ENCODE measurements at places on chromosomes 6 and 20.

DNA sequence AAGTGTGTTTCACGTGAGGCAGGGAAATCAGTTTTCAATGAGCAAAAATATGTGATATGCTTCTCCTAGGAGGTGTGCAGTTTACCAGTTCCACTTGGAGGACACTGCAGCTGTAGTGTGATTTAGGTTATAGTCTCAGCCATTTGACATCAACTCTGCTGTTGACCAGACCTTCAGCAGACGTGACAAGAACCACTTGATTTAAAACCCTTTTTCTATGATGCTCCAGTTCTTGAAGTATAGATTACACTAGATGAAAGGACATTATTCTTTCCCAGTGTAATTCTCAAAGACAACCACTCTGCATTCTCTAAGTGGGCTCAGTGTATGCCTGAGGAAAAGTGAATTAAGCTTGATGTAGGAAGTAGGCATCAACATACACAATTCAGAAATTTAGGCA lies 480.8 kb downstream of the TBC1D32 start:
- no peak for DNase-seq

- DNase-seq = no peak
Measured at GRCh38 chr6:20879121-20879520, 344.9 kb downstream of the CDKAL1 start.

- no peak for DNase-seq
Measured at GRCh38 chr6:40906759-40907158, 132.3 kb downstream of the UNC5CL start.

DNA sequence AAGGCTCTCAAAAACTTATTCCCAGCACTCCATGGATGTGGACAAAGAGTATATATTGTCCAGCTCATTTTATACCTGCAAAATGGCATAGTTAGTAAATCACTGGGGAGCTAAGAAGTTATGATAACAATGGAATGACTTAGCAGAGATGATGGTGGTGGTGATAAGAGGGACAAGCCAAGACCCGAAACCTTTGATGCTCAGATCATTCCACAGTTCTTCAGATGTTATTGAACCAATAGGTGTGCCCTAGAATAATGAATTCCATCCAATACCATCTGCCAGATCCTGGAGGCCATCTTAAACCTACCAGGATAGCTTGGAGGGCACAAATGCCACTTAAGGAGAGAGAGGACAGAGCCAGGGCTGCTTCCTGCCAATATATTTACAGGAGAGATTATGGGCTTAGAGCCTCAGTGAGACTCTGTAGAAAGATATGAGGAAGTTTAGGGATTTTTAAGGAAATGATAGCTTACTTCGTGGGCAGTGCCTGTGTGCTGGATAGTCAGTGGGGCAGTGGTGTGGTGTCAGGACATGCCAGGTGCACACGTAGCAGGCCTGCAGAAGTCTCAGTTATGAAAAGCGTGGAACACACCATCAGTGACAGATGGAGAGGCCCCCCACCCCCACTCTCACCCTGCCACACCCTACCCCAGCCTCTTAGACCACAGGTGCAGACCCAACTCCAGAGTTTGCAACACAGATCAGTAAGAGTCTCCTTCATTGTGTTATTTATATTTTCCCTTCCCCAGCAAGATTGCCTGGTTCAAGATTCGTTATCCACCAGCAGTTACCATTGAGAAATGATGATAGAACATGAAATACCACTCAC lies 209.7 kb upstream of the SUPT3H start:
- no peak for DNase-seq

GRCh38 chr20:48335308-48336050 lies 492.3 kb downstream of the PREX1 start:
- no peak for DNase-seq

DNA sequence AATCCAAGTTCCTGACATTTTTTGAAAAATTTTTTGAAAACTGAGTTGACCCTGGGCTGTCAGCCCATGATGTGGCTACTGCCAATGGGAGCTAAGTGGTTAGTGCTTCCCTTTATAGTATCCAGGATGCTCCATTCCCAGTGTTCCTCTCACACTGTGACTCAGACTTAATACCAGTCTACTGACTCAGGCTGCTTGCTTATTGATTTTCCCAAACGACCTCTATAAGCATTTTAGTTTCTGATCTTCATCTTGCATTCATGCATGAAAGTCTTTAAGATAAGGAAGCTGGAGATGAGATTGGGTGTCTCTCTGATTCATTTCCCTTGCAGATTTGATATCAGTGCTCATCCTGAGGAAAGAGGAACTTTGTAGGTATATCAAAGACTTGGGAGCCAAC lies 560.0 kb downstream of the TBC1D32 start:
- DNase-seq = no peak

DNA sequence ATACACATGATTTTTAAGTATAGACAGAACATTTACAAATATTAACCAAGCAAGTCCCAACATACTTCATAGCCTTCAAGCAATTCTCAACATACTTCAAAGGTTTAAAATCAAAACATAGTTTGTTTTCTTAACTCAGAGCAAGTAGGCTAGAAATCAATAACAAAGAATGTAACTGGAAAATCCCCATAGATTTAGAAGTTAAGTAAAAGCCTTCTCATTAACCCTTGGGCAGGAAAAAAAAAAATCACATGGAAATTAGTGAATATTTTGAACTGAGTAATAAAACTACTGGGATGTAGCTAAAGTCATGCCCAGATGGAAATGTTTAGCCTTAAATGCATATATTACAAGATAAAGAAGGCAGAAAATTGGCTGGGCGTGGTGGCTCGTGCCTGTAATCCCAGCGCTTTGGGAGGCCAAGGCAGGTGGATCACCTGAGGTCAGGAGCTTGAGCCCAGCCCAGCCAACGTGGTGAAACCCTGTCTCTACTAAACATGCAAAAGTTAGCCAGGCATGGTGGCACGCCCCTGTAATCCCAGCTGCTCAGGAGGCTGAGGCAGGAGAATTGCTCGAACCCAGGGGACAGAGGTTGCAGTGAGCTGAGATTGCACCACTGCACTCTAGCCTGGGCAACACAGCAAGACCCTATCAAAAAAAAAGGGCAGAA lies 316.1 kb downstream of the TAF4 start:
- no peak for DNase-seq

DNA sequence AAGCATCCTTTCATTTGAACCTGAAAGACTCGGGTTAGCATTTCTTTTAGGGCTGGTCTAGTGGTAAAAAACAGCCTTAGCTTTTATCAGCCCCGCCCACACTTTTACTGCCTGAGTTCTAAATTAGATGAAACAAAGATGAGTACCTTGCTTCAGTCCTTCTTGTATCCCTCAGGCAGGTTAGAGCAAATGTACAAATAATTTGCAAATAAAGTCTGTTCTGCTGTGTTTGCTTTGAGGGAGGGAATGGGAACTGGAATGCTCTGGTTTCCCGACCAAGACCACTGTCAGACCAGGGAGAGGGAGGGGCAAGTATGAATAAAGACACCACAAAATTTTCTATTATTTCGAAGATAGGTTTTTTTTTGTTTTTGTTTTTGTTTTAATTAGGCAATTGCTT lies 85.5 kb upstream of the FLRT3 start:
- DNase-seq = no peak

GRCh38 chr6:36793913-36794712 lies 45.1 kb downstream of the CPNE5 start:
- DNase-seq = no peak

- DNase-seq = no peak
Measured at GRCh38 chr20:51122931-51123658, 100.2 kb upstream of the KCNG1 start.

DNA sequence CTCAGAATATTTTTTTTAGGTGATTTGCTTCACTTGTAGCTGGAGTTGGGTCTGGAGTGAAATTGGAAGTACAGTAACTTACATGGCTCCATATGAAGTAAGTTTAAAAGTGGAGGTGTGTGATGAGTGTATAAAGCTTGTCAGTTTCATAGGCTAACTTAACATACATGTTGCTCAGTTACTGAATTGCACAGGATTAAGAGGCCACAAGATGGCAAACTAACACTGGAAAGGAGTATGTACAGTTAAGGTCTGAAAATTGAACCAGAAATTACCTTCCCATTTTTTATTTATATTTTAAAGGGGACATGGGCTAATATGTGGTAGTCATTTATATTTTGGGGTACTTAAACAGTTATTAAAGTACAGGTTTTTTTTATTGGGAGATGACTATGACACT lies 45.3 kb upstream of the SMIM8 start:
- no peak for DNase-seq

GRCh38 chr20:21498195-21498594 lies 15.7 kb downstream of the NKX2-2 start:
- DNase-seq = no peak

DNA sequence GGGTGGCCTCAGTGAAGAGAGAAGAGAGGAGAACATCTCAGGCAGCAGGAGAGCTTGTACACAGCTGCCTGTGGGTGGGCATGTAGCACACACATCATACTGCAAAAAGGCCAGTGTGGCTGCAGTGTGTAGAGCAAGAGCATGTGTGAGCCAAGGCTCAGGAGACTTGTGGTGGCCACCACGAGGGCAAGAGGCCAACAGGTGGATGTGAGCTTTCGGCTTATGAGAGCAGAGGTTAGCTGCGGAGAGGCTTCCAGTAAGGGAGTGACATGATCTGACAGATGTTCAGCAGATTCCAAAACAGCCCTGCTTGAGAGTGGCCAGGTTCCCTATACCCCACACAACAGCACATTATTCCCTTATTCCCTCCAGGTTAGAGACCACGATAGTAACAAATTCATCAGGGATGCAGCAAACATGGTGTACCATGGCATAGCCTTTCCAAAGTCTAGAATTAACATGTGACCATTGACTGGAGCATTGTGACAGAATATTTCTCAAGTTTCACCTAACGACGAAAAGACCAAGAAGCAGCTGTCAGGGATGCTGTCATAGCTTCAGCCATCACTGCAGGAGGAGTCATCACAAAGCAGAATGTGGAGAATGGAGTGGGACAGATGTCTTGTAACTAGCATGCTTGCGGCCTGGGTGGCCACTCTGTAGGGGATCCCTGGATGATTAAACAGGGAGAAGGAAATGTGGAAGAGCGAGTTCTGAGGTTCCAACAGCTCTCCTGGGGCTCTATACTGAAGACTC lies 23.1 kb downstream of the HM13 start:
- no peak for DNase-seq

- no peak for DNase-seq
Measured at GRCh38 chr6:40733770-40734396, 146.7 kb upstream of the LRFN2 start.

GRCh38 chr6:98794307-98794842 lies 40.0 kb upstream of the POU3F2 start:
- DNase-seq = no peak

DNA sequence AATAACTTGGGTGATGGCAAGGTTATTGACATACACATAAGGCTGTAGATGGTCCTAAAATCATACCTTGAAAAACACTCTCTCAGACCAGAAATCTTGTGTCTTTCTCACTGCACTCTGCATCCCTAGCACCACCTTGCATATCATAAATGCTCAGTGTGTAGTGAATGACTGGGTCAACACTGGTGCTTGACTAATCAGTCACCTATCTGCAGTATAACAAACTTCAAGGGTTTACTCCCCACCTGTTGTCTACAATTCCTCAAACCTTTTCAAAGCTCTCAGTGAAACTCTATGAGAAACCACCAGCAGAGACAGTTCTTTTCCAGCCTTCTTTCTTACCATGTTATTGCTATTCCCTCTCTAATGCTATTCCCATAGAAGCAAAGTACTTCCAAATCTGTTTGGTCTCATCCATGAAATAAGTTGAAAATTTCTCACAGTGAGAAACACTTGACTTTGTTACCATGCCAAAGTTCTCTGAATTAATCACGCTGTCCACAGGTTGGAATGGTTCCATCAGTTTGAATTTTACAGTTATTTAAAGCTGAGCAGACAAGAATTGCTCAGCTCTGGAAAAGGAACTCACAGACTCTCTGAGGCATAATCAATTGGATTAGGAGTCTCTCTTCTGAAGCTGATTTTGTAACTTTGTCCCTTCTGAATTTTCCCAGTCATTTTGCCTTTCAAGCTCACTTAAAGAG lies 104.8 kb upstream of the EYA4 start:
- no peak for DNase-seq

All from esophagus squamous epithelium (tissue), 5 donors.